Effector CD4-positive, alpha-beta T cell (primary cell): ENCODE measurements at places on chromosomes 5 and 9.

DNA sequence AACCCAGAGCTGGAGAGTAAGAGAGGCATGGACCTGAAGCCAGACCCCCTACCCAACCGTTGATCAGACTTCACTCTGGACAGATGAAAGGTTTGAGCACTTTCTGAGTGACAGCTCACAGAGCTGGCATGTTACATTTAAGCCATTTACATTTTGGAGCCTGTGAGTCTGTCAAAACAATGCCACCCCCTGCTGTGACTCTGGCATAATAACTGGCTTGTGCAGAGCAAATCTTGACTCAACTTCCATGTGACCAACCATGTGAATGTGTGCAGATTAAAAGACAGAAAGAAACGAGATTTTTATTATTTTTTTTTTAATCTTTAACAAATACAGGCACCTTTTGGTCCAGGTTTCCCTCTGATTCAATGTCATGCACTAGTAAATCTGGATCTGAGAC is 48.5 kb downstream of the MFAP3 start:
- DNase-seq = no peak

DNA sequence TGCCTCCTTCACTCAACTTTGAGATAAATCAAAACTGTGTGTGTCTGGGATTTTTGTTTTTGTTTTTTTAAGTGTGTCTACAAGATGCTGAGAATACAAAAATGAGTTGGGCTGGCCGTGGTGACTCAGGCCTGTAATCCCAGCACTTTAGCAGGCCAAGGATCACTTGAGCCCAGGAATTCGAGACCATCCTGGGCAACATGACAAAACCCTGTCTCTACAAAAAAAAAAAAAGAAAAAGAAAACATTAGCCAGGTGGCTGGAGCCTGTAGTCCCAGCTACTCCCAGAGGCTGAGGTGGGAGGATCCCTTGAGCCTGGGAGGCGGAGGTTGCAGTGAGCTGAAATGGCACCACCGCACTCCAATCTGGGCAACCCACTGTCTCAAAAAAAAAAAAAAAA is 21.0 kb downstream of the HNRNPK start:
- DNase-seq = no peak

DNA sequence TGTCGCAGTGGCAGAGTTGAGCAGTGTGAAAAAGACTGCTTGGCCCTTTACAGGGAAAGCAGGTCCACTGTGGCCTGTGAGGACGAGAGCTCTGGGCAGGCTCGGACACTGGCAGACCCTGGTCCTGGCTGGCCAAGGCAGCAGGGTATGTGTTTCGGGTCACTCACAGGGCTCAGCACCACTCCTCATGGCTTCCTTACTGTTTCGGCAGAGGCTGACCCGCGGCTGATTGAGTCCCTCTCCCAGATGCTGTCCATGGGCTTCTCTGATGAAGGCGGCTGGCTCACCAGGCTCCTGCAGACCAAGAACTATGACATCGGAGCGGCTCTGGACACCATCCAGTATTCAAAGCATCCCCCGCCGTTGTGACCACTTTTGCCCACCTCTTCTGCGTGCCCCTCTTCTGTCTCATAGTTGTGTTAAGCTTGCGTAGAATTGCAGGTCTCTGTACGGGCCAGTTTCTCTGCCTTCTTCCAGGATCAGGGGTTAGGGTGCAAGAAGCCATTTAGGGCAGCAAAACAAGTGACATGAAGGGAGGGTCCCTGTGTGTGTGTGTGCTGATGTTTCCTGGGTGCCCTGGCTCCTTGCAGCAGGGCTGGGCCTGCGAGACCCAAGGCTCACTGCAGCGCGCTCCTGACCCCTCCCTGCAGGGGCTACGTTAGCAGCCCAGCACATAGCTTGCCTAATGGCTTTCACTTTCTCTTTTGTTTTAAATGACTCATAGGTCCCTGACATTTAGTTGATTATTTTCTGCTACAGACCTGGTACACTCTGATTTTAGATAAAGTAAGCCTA is 15.7 kb downstream of the SQSTM1 start:
- DNase-seq = peak; percentile 49

DNA sequence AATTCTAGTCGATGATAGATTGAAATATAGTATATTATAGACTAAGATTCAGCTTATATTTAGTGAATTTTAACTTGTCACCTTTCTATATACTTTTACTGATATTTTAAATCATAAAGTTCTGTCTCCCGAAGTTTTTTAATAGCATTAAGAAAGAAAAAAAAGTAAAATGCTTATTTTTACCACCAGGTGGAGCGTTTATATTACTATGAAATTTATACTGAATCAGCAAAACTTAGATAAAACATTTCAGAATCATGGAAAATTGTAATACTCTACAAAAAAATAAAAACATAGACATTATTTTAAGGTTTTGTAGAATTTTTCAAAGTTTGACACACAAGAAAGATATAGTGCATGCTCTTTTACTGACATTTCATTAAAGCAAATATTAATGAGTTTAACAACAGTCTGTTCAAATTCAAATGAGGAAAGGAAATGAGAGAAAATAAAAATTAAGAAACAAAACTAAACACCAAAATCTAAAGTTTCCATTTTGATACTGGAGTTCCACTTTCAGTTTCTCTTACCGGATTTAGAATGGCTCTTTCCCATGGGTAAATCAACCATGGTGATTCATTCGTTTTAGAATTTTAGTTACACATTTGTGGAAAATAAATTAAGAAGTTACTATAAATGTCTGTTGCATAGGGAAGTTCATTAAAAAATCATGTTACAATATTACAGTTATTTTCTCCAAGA is 1035.3 kb downstream of the CDH12 start:
- DNase-seq = no peak

DNA sequence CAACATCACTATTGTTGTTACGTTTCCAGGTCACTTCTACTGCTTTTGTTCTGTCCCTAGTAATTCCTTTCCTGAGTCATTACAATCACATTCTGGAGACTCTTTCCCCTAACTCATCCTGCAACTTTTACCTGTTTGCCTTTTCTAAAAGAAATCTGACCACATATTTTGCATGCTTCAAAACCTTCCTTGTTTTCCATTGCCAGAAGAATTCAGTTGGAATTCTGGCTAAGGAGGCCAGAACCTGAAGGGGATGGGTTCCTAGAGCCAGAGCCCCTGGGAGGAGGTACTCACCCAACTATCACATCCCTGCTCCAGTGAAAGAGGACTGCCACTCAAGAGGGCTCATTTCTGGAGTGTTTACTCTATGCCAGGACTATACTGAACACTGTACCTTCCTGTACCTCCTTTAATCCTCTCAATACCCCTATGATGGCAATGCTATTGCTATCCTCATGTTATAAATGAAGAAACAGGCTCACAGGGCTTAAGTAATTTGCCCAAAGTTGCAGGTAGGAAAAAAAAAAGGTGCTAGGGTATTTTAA is 42.8 kb upstream of the MAST4 start:
- DNase-seq = no peak

DNA sequence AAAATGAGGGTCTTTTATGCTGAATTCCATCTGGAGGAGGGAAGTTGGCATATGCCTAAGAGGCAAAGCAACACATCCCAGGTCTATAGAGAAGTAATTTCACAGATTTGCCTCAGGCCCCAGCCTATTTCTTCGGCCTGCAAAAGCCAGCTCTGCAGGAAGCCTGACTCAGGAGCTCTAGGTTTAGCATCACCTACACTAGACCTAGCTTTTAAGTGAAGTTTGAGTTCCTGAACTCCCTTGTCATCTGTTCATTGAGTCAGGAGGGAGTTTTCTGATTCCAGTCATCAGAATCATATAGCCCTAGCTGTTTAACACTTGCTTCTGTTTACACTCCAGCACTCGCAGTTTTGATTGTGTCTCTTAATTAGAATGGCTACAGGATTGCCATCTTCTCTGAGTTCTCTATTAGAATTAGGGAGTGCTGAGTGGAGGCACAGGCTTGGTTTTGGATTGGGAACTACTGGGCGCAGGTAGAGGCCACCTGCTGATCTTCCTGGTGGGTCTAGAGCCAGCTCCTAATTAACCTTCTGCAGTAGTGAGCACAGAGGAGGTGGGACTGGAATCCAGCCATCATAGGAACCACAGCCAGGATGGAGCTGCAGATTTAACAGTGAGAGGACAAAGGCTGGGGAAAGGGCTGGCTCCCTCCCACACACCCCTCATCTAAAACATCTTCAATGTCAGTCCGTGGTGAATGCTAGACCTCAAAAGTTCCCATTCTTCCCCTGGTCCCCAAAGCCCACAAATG is 179.5 kb downstream of the TRIO start:
- no peak for DNase-seq

GRCh38 chr5:87733897-87734296 is 321.2 kb upstream of the CCNH start:
- no peak for DNase-seq

- DNase-seq = no peak
Measured at GRCh38 chr9:106897751-106898150, 34.8 kb downstream of the ZNF462 start.

- no peak for DNase-seq
Measured at GRCh38 chr9:114098021-114098935, 814 bp downstream of the KIF12 start.

DNA sequence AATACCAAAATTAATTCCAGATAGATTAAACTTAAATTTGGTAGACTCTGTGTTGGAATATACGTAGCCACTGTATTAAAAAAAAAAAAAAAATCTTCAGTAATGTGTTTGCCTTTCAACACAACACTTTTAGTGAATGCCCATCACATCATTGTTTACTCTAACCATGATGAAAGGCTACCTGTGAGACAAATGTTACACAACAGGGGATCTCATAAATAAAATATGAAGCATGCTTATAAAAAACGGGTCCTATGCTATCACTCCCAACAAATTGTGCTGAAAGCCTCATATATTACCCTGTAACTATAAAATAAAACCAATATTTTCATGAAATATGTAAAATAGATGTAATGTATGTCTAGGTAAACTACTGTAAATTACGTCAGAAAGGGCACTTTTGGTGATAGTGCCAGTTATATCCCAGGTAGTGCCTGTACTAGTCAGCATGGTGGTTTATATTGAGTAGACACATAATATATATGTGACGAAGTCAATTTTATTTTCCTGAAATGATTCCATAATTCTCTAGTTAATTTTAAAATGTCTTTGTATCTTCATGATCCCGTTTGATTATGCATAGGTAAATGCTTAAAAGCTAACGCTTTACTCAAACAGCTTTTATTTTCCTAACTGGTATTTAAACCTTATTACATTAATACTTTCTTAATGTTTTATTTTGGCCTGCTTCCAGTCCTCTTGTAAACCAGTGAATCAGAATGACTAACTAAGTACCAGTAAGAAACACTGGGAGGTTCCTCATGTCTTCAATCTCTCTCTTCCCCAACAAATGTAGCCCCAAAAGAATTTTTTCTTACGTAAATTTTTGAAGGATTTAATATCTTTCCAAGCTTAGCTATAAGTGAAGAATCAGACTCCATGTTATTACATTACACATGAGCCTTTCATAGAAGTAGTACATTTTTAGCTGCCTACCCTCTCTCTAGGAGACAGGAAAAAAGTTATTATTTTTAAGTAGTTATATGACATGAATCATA is 420.3 kb downstream of the GABRG2 start:
- no peak for DNase-seq

DNA sequence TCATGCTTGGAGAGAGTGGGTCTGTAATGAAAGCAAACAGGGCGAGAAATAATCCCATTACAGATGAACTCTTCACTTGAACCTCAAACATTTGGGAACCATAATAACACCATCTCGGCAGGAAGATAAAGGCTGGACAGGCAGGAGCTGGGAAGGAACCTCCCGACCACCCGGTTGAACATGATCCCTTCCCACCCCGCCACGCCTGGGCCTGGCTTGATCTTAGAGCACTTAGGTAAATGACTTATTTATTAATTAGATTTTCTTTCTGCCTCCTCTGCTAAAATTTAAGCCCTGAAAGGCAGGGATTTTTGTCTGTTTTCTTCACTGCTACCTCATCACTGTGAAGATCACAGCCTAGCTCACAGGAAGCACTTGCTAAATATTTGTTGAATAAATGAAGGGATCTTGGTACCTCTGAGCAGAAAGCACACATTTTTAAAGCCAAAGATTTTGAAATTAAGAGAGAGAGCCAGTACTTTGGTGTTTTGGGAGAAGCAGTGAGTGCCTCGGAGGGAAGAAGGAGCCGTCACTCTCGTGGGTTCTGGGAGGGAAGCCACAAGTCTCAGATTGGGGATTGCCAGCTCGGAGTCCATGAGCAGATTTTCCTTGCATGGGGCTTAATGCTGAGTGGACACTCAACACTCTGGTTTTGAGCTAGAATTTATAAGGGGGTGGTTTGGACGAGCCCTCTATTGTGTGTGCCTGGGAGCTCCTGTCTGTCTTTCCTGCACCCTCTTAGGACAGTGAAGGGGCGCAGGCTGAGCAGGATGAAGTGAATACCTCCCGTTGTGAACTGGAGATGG is 133.3 kb downstream of the MACROH2A1 start:
- no peak for DNase-seq

DNA sequence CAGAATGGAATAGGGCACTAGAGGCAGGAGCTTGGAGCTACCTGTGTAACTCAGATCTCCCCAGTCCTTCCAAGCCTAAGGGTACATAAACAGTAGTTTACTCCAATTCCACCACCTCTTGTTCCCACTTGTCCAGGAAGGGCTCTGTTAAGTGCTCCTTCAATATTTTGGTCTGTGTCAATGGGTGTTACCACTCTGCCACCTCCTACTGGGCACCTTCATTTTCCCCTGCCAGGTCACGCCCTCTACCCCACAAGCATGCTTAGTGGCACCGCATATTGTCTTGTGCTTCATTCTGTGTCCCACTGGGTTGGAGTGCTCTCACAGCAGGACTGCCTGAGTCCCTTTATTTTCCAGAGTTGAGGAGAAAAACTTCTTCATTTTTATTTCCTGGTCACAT is 459.8 kb downstream of the ARHGEF28 start:
- DNase-seq = no peak

GRCh38 chr5:143170104-143170503 is 233.4 kb downstream of the NR3C1 start:
- DNase-seq = no peak

GRCh38 chr5:159049844-159050315 is 49.8 kb downstream of the EBF1 start:
- no peak for DNase-seq

GRCh38 chr5:149240354-149240998 is 31.2 kb upstream of the AFAP1L1 start:
- DNase-seq = peak; percentile 69

DNA sequence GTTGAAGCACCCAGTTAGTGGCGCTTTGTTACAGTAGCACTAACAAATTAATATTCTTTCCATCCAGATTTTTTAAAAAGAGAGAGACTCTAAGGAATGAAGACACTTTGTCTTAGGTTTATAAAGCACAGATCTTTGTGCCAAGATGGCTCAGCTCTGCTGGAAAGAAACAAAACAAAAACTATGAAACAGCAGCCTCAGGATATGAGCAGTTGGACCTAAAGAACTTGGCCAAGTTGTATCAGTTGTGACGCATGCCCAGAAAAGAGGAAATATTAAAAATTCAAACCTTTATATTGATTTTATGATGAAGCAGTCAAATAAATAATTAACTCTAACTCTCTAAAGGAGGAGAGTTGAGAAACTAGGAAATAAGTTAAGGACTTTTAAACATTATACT is 427.2 kb downstream of the SPOCK1 start:
- no peak for DNase-seq

DNA sequence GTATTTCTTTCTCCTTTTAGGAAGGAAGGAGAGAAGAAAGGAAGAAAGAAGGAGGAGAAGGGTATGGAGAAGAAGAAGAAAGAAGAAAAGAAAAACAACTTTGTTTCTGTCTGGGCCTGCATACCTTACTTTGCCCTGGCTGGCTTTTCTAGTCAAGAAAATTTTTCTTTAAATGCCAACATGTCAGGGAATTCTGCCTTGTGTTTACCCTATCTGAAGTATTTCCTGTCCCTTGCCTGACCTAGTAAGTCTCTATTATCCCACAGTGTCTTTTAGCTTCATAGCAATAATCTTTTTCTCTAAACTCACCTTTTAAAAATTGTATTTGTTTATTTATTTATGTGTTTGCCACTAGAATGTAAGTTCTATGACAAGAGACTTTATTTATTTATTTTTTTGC is 1864.1 kb downstream of the EFNA5 start:
- no peak for DNase-seq
